Kasumi-1 (cell line): ENCODE measurements at places on chromosomes 3 and 15.

DNA sequence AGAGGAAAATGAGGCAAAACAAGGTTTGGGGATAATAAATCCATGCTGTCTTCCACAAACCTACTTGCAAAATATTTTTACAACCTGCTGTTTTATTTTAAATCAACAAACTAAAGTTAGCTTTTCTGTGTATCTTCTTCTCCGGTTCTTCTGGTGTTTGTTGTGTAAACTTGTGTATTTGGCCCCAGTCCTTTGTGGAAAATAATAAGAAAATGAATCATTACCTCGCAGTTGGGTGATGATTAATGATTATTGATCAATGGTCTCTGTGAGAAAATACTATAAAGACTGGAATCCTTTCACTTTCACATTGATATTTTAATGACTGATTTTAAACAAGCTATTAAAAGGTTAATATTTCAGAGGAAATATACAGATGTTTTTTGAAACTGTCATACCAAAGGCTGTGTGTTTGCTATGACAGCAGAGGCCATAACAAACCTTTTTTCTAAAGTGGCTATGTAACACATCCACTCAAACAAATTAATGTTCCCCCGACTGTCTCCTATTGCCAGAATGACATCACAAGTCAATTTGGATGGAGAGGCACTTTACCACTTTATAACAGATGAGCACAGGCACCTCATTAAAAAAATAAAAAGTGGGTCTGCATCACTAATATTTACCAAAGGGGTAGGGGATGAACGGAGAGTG is 152.5 kb downstream of the MEX3B start:
- DNase-seq = no peak

GRCh38 chr15:33344530-33344929 is 33.8 kb downstream of the RYR3 start:
- DNase-seq = no peak

GRCh38 chr3:184676927-184677326 is 34.9 kb downstream of the MAGEF1 start:
- peak; percentile 97 for DNase-seq

DNA sequence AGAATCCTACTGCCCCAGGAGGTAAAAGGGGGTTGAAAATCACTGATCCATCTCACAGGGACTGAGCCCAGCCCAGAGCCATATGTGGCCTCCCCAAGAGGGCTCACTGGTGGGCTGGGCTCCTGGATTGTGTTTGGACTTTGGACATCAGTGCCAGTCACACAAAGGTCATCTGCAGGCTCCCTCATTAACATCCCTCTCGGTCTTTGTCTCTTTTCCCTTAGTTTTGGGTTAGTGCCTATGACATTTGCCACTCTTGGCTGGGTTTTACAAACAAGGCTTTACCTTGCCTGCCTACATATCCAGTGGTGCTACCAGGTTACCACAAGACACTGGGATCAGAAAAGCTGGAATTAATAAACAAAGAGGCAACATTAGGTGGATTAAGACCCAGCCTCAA is 27.9 kb downstream of the IFT122 start:
- no peak for DNase-seq

DNA sequence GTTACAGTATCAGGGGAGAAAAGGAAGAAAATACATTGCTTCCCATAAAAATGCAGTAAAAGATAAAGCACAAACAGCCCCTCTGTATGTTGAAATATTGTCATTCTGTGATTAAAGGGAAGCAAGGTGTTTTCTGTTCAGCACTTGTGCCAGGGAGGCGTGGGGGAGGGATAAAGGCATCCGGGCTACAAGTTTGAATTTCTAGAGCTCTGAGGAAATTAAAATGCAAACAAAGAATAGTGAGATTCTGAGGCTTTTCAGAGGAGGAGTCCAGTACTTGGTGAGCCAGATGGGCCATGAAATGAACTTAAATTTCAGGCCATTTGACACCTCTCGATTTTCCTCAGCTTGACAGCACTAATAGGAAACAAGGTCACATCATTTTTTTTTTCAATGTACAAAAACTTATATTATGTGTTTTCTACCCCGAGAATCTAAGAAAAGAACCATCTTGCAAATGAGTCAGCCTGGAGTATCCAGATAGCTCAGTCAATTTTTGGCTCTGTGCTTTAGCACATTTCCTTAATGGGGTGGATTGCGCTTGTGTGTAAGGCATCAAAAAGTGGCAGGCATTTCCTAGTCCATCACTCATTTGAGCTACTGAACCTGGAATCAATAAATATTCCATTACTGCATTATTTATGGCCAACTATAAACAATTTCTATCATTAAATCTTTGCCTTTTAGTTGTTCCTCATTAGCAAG is 640.8 kb upstream of the TBL1XR1 start:
- no peak for DNase-seq

DNA sequence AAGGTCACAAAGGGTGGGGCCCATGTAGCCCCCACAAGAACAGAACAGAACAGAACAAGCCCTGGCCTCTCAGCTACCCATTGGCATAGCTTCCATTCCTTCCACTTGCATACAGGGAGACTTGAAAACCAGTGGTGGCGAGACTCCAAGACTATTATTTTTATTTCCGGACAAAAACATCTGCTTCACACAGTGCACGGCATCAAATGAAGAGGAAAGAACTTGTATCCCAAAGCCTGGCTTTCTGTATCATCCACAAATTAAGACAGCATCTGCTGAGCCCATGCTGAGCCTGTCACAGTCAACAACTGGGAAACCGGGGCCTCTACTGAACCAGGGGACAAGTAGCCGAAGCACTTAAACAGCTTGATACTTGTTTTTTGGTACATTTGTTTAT is 56.0 kb downstream of the CLEC3B start:
- DNase-seq = no peak

DNA sequence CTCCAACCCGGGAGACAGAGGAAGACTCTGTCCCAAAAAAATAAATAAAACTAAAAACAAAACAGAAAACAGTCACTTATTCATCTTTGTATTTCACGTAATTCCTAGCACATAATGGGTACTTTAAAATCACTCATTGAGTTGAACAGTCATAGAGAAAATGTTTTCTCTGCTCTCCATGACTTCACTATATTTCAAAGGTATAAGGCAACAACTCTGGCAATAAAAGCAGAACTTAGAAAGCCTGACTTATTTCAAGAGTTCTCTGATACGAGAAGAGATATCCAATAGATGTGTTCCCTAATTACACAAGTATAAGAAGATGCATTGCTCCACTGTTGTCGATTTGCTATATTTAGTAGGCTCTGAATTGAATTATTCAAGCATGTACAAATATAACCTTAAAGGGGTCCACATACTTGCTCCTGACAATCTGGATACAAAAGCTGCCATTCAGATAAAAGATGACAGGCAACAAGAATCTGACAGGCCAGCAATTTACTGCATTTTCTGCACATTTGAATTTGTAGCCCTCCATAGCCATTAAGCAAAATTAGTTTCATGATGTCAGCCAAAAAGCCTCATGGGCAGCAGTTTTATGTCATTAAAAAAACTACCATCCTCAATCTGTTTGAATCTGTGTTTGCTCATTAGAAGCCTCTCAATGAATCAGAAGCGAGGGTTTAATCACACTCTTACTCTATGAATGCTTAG is 47.9 kb downstream of the PEAK1 start:
- no peak for DNase-seq

DNA sequence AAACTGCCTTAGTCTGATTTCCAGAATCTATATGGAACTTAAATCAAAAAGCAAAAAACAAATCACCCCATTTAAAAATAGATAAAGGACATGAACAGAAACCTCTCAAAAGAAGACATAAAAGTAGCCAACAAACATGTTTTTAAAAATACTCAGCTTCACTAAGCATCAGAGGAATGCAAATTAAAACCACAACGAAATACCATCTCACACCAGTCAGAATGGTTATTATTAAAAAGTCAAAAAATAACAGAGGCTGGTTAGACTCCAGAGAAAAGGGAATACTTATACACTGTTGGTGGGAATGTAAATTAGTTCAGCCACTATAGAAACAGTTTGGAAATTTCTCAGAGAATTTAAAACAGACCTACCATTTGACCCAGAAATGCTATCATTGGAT is 367.9 kb downstream of the ZIC4 start:
- no peak for DNase-seq

DNA sequence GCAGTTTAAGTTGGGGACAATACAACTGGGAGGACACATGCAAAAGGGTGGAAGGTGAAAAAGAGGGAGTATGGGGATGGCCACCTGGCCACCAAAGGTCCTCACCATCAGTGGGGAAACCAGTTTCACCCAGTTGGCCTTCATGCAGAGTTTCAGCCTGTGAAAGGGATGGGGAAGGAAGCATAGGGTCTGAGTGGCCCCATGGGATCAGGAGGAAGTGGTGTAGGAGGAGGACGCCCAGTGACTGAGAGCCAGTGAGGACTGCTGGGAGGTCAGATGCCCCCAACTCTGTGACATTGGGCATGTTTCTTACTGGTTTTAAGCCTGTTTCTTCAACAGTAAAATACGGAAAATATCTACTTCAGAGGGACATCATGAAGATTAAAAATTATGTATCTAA is 16.3 kb downstream of the BCL2A1 start:
- DNase-seq = peak; percentile 36

- DNase-seq = no peak
These were observed 343.4 kb downstream of the TBC1D5 start for GRCh38 chr3:17398959-17399551.

DNA sequence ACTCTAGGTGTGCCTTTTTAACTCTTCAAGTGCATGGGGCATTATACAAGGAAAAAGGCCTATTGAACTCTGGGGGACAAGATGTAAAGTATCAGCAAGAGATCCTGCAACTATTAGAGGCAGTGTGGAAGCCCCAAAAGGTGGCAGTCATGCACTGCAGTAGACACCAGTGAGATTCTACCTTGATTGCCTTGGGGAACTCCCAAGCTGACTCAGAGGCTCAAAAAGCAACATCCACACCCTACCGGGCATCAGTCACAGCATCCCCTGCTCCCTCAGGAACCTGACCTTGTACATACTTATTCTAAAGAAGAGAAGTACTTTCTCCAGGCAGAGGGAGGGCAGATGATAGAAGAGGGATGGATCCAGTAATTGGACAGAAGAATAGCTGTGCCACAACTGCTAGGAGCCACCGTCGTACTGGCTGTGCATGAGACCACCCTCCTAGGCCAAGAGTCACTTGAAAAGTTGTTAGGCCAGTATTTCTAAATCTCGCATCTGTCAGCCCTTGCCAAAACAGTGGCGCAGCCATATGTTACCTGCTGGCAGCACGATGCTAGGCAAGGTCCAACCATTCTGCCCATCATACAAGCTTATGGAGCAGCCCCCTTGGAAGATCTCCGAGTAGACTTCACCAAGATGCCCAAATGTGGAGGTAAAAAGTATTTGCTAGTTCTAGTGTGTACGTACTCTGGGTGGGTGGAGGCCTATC is 523.1 kb upstream of the FRG2C start:
- DNase-seq = no peak

DNA sequence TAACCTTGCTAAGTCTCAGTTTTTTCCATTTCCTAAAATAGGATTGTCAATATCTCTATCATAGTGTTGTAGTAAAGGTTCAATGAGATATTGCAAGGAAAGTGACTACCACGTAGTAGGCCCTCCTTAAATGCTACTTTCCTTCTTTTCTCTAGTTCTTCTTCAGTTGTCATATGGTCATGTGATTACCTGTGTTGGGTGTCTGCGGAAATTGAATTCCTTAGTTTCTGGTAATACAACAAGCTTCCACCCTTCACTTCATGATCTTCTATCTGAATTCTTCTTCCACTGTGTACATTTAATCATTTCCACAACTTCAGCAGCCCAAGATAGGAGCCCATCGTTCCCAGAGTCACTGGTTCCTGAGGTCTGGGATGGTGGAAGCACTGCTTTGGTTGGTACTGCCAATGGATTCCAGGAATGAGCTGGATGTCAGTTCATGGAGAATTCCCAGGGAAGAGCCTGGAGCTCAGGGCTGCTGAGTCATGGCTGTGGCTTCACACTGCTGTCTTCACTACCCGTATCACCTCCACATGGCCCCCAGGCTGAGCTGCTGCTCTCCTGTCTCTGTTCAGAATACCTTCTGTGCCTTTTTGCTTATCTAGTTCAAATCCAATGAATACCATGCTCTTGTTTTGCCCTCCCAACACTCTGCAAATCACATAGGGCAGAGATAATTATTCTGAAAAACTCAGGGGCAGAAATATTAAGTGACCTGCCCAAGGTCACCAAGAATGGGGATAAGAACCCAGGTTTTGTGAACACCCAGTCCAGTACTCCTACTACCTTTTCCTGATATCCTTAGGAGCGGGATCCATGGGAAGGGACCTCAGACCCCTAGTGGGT is 98.6 kb downstream of the RPL39L start:
- no peak for DNase-seq

DNA sequence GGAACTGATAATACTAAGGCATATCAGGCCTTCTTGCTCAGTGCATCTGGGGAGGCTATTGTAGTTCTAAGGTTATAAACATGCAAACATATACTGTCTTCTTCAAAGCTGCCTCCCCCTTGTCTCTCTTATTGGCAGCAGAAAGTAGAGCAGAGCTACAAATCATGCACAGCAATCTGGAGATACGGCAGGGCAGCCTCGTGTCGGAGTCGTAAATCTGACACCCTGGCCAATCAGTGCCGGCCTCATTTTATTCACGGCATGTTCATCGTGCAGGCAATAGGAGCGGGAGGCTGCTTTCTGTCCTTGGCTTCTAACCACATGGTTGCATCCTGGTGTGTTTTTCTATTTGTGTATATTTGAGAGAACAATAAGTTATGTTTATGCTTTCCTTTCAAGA is 300.2 kb upstream of the CNTN6 start:
- no peak for DNase-seq

GRCh38 chr15:68258692-68259091 is 18.9 kb upstream of the FEM1B start:
- DNase-seq = no peak

DNA sequence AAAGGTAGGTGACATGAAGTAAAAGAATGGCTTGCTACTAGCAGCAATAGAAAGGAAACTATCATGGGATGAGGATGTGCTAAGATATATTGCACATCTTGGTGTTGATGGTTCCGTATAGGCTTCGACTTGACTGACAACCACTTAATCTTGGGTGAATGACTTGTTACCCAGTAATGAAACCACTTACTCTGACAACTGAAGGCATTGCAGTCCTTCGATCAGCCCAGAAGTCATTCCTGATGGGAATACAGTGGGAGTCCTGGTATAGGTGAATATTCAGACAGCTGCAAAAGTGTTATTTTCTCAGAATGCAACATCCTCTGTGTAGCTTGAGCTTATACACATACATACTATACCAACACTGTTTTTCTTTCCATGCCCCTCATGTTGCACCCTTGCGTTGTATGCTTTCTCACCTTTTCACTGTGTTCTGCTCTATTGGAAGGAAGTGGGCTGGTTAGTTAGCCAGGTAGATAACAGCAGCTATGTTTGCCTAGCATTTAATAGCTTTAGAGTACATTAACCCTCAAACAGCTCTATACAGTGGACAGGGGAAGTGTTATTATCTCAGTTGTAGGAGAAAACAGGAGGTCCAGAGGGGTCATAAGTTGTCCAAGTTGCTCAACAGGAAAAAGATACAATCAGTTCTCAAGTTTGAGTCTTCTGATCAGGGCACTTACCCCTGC is 376.5 kb downstream of the MFSD1 start:
- DNase-seq = no peak

DNA sequence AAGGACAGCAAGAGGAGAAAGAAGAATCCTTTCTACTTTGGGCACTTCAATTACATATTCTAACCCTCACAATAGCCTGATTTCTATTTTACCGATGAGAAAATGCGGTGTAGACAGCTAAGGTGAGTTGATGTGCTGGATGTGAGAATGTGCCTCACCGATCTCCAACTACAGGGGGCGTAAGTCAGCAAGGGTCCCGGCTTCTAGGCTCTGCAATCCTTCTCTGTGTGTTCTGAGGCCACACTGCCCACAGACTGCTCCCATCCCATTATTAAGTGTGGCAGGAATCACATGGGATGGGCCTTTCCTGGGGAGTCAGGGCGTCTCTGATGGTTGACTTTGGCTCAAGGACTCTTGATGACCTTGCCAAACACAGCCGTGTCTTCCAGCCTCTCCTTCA is 23.6 kb upstream of the RPL35A start:
- peak; percentile 3 for DNase-seq
